GM13977 (cell line): ENCODE measurements at places on chromosomes 12 and 14.
A peak's percentile ranks its signal among the peaks of the same experiment; 100 is the strongest.

DNA sequence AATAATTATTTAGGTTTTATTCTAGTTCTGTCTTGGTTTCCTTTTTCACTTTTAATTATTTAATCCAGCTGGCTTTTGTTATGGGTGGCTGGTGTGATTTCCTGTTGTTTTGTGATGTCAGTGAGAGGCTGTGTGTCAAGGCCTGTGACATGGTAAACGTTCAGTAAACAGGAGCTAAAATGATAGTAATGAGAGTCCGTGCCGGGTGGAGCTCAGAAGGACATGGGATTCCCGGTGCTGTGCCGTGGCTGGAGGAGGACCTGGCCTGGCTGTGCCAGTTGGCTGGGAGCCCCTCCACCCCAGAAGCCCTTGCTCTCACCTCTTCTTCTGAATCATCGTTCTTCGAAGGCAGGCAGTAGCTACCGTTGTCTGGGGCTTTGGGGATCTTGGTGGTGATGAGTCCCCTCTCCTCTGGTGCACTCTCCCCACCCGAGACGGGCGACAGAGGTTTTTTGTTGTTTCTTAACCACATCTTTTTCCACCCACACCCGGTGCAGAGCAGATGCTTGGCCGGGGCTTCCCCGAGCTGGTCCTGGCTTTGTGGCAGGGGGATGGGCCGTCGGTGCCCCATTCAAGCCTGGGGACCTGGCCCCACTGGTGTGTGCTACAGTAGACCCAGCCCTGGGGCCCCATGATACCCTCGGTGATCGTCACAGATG is 29.1 kb downstream of the SH2B3 start:
- peak; percentile 71 for DNase-seq

- no peak for DNase-seq
Observed at GRCh38 chr14:51680031-51680430, 28.3 kb downstream of the FRMD6 start.

- no peak for DNase-seq
Observed at GRCh38 chr14:47660158-47660557, 15.2 kb downstream of the MDGA2 start.

DNA sequence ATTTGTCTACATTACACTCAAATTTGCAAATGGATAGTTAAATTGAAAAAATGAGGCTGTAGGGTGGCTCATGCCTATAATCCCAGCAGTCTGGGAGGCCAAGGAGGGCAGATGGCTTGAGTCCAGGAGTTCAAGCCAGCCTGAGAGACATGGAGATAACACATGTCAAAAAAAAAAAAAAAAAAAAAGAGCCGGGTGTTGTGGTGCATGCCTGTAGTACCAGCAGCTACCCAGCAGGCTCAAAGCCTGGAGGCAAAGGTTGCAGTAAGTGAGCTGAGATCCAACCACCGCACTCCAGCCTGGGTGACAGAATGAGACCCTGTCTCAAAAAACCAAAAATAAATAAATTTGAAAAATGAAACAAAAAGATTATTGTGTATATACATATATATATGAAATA is 119.9 kb upstream of the MGAT4C start:
- DNase-seq = no peak

DNA sequence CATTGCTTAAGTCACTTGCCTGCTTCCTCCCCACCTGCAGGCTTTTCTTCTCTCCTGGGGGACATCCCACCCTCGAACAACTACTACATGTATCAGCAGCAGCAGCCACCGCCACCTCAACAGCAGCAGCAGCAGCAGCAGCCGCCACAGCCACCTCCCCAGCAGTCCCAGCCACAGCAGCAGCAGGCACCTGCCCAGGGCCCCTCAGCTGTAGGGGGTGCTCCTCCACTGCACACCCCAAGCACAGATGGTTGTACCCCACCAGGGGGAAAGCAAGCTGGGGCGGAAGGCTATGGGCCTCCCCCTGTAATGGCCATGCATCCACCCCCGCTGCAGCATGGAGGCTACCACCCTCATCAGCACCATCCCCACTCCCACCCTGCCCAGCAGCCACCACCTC is 15.3 kb downstream of the FOXJ2 start:
- DNase-seq = no peak

DNA sequence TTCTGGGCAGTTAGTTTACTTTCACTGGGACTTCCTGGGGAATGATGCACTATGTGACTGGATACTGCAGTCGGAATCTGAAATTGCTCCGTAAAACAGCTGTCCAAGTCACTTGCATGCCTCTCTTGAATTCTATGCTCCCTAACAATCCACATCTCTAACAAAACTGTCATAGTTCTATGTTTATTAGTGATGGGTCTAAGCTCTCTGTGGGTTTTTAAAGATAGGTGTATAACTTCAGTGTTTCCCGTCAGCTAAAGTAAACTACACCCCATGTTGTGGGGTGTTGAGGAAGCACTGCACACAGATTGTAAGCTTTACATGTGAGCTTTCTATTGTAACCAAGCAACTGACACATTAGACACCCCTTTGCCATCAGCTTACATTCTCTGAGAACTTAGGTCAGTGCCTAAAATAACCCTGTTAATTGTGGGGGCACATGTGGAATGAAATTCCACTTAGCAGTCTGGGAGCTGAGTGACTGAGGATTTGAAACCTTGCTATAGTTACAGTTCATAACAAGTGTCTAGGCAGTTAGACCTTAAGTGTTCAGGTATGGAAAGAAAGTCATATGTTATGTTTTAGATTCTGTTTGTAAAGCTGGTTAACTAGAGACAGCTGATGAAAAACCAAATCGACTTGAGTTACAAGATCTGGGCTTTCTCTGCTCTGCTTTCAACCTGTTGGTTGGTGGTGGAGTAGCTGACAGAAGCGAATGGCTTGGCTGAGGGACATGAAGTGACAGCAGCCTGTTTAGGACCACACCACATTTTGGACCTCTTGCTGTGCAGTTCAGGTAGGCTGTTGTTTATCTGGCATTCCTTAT is 165.7 kb downstream of the AKAP6 start:
- no peak for DNase-seq

DNA sequence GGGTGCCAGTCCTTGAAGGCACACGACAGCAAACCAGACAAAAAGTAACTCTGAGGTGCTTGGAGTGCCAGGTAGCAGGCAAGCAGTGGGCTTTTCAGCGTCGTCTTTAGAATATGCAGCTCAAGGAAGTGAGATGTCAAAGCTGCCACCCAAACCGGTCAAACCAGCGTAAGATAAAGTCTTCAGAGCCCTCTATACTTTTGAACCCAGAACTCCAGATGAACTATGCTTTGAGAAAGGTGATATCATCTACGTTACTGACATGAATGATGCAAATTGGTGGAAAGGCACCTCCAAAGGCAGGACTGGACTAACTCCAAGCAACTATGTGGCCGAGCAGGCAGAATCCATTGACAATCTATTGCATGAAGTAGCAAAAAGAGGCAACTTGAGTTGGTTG is 95.9 kb downstream of the TBX3 start:
- DNase-seq = no peak

GRCh38 chr14:51357250-51357649 is 117.2 kb downstream of the TMX1 start:
- no peak for DNase-seq

- no peak for DNase-seq
Observed at GRCh38 chr12:69897744-69898143, 72.7 kb downstream of the MYRFL start.

DNA sequence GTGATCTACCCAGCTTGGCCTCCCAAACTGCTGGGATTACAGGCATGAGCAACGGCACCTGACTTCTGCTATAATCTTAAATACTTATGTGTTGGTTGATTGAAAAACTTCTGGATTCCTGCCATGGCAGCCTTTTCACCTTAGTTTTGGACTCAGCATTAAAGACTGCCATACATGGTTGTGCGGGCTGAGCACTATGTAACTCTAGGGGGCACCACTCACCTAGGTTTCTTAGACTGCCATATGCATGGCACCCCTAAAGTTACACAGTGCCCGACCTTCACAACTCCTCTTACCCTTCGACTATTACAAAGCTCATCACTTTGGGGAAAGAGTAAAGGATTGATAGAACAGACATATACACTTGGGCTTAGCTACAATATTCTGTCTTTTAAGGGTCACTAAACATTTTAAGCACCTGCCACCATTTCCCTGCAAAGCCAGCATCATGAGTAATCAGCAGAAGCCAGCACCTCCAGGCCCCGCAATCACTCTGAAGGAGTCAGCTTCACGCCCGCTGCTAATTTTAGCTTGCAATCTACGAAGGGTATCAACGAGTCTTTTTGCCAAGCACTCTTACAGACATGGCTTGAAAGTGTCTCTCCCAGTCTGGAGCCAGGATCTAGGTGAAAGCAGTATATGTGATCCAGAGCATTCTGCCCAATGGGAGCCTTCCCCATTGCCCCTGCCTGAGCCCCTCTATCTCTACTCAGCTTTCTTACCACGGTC is 59.8 kb downstream of the SUDS3 start:
- peak; percentile 36 for DNase-seq

DNA sequence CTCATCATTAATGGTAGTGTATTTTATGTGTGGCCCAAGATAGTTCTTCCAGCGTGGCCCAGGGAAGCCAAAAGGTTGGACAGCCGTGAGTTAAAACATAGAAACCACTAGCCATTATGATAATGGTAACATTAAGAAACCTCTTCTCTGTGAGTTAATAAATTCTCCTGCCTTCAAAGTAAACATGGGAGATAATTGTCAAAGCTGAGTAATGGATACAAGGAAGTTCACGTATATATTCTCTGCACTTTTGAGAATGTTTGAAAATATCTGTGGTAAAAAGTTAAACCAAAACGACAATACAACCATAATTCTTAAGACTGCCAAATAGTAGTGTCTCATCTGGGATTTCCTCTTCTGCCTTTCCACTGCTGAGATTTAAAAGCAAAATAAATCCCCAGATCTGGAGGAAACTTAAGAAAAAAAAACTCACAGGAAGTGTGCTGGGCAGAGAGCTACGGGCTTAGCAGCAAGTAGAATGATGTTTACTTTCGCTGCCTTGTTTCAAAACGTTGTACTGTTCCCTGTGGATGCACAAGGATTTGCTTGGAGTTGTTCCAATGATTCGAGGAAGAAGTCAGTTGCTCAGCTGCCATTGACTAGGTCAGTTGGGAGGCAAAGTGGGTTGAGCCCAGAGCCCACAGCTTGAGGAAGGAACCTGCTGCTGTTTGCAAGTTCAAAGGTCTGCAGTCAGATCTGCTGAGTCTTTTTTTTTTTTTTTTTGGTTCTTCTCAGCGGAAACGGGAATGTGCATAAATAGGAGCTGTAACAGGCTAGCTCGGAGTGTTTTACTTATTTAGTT is 1.7 kb downstream of the TPCN1 start:
- DNase-seq = no peak

GRCh38 chr12:51496895-51497294 is 72.3 kb downstream of the SLC4A8 start:
- no peak for DNase-seq

DNA sequence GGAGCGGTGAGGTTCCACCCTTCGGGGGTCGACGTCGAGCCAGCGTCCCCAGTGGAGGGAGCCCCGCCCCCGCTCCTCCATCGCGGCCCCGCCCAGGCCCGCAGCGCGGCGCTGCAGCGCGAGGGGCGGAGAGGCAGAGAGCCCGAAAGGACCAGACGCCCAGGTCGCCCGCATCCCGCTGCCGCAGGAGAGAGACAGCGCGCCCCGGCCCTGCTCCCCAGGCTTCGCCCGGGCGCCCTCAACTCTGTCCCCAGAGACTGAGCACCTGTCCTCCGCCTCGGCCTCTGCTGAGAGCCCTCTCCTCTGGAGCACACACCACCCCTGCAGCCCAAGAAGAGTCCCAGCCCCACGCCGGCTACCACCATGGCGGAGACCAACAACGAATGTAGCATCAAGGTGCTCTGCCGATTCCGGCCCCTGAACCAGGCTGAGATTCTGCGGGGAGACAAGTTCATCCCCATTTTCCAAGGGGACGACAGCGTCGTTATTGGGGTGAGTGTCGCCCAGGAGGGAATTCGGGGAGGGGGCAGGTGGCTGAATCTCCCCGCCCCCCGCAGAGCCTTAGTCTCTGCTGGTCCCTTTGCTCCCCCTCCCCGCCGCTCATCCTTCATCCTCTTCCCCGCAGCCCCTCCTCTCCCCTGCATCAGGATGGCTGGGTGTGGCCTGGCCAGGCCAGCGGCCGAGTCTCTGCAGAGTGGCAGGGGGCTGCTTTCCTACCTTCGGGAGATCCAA is at the start of gene KIF5A:
Gene KIF5A (plus strand): TSS at position 136 of the 732 bp plus-strand sequence. CDS start 228 bp downstream, at position 364.
- peak; percentile 72 for DNase-seq

DNA sequence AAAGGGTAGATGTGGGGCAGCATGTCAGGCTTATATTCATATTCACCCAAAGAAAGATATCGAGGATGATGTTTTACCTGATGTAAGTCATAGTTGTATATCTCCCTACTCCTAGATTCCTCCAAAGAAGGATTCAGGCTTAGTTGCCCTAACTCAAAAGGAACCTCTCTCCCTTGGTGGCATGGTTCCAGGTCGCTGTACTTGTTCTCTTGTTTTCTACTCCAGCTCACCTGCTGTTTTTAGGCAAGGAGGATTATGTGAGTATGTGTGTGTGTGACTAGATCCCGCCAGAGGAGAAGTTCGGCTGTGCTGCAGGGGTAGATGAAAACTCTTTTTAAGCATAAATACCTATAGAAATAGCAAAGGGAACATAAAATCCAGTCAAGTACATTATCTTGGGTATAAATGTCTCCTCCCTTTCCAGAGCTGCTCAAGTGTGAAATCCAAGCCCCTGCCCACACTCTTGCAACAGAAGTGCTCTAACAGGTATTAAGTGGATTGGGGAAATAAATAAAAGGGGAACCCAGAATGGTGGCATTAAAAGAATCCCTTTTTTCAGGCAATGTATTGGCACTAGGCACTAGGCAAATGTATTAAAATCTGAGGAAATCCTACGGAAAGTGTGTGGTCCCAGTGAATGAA is 375.7 kb downstream of the ZFP36L1 start:
- no peak for DNase-seq

DNA sequence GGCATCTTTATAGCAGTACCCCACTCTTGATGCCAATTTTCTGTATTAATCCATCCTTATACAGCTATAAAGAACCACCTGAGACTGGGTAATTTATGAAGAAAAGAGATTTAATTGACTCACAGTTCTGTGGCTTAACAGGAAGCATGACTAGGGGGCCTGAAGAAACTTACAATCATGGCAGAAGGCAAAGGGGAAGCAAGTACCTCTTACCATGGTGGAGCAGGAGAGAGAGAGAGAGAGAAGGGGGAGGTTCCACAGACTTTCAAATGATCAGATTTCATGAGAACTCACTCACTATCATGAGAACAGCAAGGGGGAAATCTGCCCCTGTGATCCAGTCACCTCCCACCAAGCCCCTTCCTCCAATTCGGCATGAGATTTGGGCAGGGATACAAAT is 84.4 kb downstream of the SLC24A4 start:
- DNase-seq = no peak

- no peak for DNase-seq
Observed at GRCh38 chr14:50590464-50590863, 30.5 kb downstream of the ATL1 start.

- DNase-seq = no peak
Observed at GRCh38 chr12:5094986-5095385, 51.3 kb downstream of the KCNA5 start.

DNA sequence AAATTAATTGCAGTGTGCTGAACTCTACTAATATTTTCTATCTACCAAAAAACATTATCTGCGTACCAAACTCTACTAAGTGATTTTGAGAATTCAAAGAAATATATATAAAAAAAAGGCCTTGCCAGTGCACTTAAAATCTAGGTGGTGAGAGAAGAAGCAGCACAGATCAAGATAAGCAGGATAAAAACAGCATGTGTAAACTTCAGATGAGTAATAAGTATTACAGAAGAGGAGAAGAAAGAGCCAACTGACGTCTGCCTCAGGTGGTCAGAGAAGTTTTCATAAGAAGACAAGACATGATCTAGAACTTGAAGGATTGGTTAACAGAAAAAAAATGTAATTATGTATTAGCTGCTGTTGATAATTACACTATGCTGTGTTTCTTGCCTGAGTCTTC is 166.4 kb downstream of the DUSP6 start:
- DNase-seq = no peak

GRCh38 chr14:38207377-38207735 is 348 bp upstream of the SSTR1 start:
- DNase-seq = no peak
